NCI-H1694 (cell line): ENCODE measurements at places on chromosomes 13 and 19.

- DNase-seq: peak; percentile 63
Observed at GRCh38 chr19:18205200-18205892, 1.5 kb upstream of the RAB3A start.

GRCh38 chr13:39729156-39729555, 73.7 kb downstream of the COG6 start:
- DNase-seq: no peak

DNA sequence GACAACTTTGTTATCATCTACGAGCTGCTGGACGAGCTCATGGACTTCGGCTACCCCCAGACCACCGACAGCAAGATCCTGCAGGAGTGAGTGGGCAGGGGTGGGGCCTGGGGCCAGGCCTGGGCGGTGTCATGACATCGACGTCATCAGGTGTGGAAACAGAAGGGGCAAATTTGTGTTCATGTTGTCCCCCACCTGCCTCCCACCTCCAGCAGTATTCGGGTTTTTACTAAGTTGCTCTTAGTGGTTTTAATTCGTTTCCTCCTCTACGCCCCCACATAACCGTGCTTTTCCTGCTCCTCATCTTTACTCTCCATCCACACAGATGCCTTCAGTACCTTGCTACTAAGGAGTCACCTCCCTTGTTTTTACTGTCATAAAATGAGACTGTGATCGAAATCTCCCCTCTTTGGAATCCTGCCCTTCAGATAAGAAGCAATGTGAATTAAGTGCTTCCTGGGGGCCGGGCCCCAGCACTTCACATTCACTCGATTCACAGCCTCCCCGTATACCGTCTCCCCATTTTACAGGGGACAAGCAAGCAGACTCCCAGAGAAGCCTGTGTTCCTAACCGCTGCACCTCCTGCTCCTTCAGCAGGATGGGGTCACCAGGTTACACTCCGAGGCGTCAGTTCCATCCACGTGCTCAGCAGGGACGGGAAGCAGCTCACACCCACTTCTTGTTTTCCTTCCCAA, 10.5 kb downstream of the AP1M1 start:
- DNase-seq: no peak

DNA sequence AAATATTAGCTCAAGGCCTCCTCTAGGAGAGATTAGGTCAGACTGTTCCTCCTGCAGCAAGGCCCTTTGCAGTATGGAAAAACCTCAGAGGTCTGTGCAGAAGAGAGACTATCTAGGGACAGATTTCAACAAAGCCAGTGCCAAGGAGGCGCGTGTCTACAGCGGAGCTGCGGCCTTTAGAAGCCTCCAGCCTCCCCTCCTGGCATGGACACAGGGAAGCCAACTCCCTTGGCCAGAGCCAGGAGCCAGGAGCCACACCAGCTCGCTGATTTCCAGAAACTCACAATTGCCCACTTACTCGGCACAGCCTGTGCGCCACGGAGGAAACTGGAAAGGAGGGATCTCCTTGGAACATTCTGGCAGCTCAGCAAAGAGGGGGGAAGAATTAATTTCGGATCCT, 63.4 kb downstream of the INSR start:
- no peak for DNase-seq

DNA sequence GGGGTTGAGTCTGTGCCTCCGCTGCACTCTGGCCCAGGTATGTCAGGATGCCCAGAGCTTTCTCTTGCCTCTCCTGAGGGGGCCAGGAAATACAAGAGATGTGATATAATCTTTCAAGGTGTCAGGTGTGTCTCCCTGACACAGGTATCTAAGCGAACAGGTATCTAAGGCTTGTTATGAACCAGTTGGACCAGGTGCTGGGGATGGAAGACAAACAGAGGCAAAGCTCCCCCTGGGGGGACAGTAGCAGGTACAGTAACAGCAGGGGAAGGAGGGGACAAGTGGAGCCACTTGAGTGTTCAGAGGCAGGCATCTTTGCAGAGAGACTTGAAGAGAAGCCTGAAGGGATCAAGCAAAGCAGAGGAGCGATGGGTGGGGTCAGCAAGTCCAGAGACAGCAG, 2.6 kb downstream of the LENG1 start:
- DNase-seq: no peak

DNA sequence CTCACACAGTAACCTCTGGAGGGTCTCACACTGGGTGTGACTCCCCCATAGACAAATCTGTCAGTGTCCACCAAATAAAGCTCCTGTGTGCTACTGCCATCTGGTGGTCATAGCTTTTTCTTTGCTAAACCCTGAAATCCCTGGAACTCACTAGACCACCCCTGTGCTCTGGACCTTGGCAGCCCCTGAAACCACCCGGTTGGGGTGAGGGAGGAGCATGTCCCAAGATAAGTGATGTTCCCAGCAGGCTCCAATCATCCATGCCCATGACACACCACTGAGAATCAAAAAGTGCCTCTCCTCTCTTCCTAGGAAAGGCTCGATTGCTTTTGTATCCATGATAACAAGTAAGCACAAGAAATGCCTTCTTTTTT, 6.5 kb upstream of the HSD17B14 start:
- peak; percentile 83 for DNase-seq

- no peak for DNase-seq
Observed at GRCh38 chr19:1773184-1773583, 19.9 kb downstream of the ONECUT3 start.

DNA sequence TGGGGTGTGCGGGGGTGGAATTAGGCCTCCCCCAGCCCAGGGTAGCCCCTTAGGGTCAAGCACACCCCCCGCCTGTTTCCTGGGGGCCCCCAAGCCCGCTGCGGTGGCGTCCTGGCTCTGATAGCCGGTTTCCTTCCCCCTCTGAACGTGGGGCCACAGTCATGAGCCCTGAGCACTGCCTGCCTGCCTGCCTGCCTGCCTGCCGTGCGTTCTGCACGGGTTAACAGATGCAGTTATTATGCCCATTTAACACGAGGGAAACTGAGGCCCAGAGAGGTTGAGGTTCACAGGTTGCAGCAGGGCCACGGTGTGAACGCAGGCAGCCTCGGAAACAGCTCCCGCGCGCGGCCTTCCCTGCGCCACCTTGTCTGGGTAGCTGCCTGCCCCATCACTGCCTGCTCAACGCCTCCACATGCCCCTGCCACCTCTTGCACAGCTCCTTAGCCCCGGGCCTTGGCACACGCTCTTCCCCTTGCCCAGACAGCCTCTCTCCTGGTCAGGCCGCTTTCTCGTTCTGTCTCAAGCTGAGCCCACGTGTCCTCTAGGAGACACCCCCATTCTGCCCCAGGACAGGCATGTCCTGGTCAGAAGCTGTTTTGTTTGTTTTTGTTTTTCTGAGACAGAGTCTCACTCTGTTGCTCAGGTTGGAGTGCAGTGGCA, 1.2 kb upstream of the GAMT start:
- DNase-seq: no peak

DNA sequence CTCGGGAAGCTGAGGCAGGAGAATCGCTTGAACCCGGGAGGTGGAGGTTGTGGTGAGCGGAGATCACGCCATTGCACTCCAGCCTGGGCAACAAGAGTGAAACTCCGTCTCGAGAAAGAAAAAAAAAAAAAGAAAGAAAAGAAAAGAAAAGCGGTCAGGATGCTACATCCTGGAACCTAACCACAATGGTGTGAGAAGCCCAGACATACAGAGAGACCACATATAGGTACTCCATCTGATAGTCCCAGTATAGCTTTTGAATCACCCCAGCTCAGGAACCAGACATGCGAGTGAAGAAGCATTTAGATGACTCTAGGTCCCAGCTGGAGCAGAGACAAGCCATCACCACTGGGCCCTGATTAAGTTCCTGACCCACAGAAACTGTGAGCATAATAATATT, 3.2 kb downstream of the IFNL1 start:
- DNase-seq: no peak

GRCh38 chr19:41166944-41167804, 25.8 kb upstream of the CYP2S1 start:
- no peak for DNase-seq

GRCh38 chr13:45254396-45254795, 53.6 kb upstream of the KCTD4 start:
- DNase-seq: no peak

DNA sequence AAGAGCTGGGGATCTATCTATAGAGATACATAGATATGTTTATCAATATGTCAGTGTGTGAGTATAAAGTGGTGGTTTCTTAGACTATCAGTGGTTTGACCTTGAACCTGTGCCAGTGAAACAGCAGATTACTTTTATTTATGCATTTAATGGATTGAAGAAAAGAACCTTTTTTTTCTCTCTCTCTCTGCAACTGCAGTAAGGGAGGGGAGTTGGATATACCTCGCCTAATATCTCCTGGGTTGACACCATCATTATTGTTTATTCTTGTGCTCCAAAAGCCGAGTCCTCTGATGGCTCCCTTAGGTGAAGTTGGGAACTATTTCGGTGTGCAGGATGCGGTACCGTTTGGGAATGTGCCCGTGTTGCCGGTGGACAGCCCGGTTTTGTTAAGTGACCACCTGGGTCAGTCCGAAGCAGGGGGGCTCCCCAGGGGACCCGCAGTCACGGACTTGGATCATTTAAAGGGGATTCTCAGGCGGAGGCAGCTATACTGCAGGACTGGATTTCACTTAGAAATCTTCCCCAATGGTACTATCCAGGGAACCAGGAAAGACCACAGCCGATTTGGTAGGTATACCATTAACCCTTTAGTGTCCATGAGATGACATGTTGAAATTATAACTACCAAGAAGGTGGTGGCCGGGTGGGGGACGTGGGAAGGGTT, 880 bp downstream of the FGF9 start:
- DNase-seq: no peak

DNA sequence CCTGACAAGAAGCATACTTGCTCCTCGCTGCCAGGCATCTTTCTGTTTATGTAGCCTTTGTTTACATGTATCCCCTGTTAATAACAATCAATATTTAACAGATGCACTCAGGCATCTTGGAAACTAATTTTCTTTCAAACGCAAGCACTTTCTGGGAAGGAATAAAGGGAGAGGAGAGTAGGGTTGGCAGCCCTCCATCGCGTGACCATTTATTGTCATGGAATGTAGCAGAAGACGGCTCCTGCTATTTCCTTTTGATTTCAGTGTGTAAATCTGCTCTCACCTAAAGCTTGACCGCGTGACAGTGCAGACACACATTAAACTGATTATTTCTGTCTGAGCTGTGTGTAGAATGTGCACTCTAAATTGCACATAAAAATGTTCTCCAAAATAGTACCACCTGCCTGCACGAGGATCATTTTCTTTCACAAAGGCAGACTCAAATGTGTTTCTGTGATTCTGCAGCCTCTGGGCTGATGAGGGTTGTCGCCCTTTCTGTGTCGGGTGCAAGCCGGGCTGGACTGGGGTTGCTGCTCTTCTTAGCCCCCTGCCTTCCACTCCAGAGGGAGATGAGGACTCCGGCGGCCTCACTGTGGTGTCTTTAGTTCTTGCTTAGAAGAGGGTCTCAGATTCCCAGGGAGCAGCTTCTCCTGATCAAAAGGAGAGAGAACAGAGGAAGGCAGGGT, 223.5 kb upstream of the MAB21L1 start:
- DNase-seq: no peak

GRCh38 chr13:38415233-38415632, 65.6 kb downstream of the UFM1 start:
- no peak for DNase-seq

DNA sequence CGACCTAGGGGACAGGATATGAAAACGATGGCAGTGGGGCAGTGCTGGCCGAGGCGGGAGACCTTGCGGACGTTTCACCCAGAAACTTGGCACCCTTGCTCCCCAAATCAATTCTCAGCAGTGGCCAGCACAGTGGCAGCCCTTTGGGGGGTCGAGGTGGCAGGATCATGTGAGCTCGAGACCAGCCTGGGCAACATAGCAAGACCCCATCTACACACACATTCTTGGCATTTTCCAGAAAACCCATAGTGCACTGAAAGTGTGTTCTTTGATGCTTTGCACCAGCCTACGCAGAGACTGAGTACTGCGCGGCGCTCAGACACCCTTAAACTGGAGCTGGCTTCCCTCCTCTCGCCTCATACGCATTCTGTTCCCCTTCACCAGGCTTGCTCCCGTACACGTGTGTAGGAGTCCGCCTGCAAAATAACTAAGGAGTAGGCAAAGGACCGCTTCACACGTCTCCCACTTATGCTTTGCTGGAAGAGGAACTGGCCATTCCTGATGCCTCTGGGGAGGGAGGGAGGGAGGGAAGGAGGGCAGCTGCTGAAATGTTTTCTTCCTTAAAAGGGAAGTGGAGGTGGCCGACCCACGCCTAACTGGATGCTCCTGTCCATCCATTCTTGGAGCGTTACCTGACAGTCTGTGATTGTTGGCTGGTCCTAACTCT, 23.5 kb upstream of the MIER2 start:
- DNase-seq: no peak

DNA sequence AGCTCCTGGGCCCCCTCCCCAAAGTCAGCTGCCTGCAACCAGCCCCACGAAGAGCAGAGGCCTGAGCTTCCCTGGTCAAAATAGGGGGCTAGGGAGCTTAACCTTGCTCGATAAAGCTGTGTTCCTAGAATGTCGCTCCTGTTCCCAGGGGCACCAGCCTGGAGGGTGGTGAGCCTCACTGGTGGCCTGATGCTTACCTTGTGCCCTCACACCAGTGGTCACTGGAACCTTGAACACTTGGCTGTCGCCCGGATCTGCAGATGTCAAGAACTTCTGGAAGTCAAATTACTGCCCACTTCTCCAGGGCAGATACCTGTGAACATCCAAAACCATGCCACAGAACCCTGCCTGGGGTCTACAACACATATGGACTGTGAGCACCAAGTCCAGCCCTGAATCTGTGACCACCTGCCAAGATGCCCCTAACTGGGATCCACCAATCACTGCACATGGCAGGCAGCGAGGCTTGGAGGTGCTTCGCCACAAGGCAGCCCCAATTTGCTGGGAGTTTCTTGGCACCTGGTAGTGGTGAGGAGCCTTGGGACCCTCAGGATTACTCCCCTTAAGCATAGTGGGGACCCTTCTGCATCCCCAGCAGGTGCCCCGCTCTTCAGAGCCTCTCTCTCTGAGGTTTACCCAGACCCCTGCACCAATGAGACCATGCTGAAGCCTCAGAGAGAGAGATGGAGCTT, 4.7 kb upstream of the CEACAM5 start:
- no peak for DNase-seq

DNA sequence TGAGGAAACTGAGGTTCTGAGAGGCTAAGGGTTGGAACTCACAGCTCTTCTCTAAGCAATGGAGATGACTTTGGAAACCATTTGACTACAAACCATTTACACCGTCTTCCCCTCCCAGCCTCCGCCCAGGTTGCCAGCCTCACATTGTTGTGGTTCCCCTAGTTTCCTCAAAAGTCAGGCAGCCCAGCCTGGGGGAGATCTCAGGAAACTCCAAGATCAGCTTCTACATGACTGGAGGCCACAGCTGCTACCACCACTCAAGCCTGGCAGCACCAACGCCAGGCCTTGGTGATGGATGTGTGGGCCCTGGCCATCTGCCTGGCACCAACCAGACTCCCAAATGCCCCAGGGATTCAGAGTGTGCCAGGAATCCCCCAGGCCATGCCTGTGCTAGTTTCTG, 207.9 kb downstream of the TSHZ3 start:
- no peak for DNase-seq
